ENCODE measurements at places on chromosomes 12 and 14. TPM values are rescaled to one million over a fixed set of nuclear protein-coding genes. Genes with fewer than 3 reads are reported as not detected.

EDDM3A gene
- not detected for total RNA-seq

GRCh38 chr14:34035177-34035933 lies 84.5 kb upstream of the EGLN3 start:
- H3K4me1 ChIP-seq: no peaks in the 10 kb centered on the region
- H3K36me3 ChIP-seq: no peaks in the 10 kb centered on the region
- H3K27me3 ChIP-seq: no peaks in the 10 kb centered on the region
- H3K4me3 ChIP-seq: no peak overlapping the region

DNA sequence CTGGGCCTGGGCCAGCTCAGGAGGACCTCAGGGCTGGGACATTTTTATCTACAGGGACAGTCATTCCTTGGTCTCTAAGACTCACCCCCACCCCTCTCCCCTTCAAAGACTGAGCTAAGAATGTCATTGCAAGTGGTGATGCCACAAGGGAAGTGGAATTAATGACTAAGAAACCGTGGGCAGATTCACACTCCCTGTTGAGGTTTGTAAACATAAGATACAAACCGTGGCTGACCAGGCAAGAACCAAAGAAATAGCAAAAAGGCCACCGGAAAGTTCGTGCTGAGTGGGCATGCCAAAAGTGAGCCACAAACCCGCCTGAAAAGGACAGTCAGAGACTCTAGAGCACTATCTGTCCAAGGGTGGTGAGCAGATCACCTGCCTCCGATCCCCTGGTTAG lies 25.7 kb downstream of the NUAK1 start:
- no peak for DNase-seq
- no peaks in the 10 kb centered on the region for H3K27me3 ChIP-seq
- H3K4me1 ChIP-seq: peaks cover 17% of the 10 kb centered on the region
- no peak overlapping the region for H3K4me3 ChIP-seq

- no peak overlapping the region for H3K27ac ChIP-seq
- no peak for DNase-seq
- H3K4me1 ChIP-seq: no peaks in the 10 kb centered on the region
- no peak overlapping the region for H3K4me3 ChIP-seq
- H3K27me3 ChIP-seq: no peaks in the 10 kb centered on the region
Measured at GRCh38 chr12:27083861-27084394, 1.6 kb upstream of the C12orf71 start.

KITLG gene
- total RNA-seq: 17.4 TPM

DNA sequence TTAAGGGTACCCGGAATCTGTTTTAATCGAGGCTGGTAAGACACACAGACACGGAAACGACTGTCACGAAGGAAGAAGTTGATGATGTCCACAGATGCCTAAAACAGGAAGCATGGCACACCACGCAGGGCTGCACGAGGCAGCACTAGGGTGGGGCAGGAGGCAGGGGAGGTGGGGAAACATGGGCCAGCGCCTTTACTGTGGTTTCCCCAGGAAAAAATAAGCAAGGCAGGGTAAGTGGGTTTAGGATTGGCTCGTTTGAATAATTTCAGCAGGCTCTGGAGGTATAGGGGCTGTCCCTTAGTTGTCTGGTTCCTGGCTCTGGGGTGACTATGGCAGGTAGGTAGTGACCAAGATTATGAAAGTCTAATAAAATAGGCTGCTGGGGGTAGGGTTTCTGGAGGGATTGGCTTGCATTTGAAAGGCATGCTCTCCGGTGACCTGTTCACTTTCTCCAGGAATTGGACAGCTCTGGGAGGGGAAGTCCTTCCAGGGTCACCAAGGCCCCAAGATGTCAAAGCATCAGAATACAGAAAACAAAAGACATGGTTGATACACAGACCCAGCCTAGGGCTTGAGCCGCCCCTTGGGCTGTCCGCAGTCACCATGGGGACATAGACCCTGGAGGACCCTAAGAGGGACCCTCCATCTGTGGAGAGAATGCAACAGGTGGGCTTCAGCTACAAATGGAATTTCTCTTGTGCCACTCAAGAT lies 35.3 kb downstream of the MAP1LC3B2 start:
- H3K4me3 ChIP-seq: no peak overlapping the region
- DNase-seq: no peak
- no peaks in the 10 kb centered on the region for H3K27me3 ChIP-seq
- H3K27ac ChIP-seq: no peak overlapping the region

- H3K36me3 ChIP-seq: no peaks in the 10 kb centered on the region
- H3K4me3 ChIP-seq: no peak overlapping the region
- no peak overlapping the region for H3K27ac ChIP-seq
- no peaks in the 10 kb centered on the region for H3K27me3 ChIP-seq
- no peaks in the 10 kb centered on the region for H3K4me1 ChIP-seq
Measured at GRCh38 chr14:88424573-88424972, 39.1 kb downstream of the SPATA7 start.

- no peaks in the 10 kb centered on the region for H3K4me1 ChIP-seq
- H3K27me3 ChIP-seq: no peaks in the 10 kb centered on the region
- DNase-seq: no peak
- no peaks in the 10 kb centered on the region for H3K36me3 ChIP-seq
Measured at GRCh38 chr12:66262737-66263136, 39.6 kb upstream of the HELB start.

TTC6 gene
- 0.05 TPM for total RNA-seq

DNA sequence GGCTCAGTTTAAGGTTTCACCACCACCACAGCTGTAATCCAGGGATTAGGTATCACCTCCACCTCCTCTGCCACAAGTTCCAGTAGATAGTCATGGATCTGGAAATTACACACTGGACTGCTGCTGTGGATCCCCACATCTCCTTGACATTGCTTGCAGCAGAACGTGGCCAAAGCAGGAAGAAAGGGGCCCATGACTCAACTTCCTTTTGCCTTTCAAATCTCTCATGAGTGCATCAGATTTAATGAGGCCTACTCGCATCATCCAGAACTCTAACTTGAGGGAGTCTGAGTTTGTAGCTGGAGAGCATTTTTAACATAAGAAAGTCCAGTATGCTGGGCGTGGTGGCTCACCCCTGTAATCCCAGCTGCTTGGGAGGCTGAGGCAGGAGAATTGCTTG lies 29.2 kb upstream of the TMED10 start:
- H3K4me3 ChIP-seq: no peak overlapping the region
- H3K27ac ChIP-seq: no peak overlapping the region
- no peak for DNase-seq
- H3K36me3 ChIP-seq: no peaks in the 10 kb centered on the region

DNA sequence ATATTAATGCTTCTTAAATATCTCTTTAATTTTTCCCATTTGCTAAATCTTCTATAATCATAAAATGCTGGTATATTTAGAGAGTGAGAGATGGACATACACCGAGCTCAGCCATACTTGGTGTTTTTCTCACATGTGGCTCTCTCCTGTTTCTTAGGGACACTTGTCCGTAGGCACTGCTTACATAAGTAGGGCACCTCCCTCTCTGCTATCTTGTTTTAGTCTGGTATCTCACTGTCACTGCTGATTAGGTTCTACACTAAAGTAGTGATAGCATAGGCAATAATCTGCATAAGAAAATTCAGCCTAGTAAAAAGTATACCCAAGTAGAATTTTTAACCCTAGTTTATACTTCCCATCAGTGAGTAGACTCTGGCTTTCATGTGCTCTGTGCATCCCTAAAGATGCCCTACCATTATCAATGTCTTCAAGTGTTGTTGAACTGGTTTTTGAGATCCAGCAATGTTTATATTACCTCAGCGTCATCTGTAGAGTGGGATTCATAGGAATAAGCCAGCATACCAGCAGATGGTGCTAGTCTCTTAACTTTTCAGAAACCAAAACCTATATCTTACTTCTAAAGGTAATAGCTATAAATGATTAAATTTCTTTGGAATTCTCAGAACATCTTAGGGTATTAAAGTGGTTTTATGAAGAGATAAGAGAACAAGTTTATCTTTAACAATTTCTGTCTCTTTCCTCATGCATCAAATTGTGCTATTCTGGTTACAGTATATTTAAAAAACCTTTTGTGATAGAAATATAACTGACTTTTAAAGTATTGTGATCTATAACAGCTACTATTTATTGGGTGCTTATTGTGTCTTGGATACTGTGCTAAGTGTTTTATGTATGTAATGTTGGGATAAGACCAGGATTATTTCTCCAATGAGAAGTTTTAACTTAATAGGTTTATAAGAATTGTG lies 32.9 kb downstream of the ARID2 start:
- no peak overlapping the region for H3K27ac ChIP-seq
- H3K36me3 ChIP-seq: no peaks in the 10 kb centered on the region
- no peak overlapping the region for H3K4me3 ChIP-seq
- DNase-seq: no peak
- H3K27me3 ChIP-seq: no peaks in the 10 kb centered on the region

- H3K4me3 ChIP-seq: no peak overlapping the region
- peaks cover 24% of the 10 kb centered on the region for H3K4me1 ChIP-seq
- H3K27ac ChIP-seq: peak overlapping the region; percentile 74
- H3K27me3 ChIP-seq: no peaks in the 10 kb centered on the region
- no peak for DNase-seq
- H3K36me3 ChIP-seq: no peaks in the 10 kb centered on the region
Measured at GRCh38 chr12:32561931-32562341, 117.2 kb upstream of the DNM1L start.

DNA sequence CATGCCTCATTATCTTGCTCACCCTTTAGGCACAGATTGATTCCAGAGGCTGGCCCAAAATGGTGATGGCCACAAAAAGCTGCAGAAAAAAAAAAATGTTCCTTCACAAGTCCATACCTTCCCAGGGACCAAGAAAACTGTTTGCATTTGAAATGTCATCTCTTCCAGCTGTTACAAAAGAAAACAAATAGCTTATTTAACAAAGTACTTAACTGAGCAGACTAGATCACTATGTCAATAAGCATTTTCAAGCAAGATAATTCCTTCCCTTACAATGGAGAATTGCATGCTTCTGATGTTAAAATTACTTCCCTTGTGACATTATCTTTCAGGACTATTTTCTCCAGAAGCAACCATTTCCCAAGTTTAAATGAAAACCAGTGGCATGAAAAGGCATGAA lies 377.9 kb upstream of the KITLG start:
- no peaks in the 10 kb centered on the region for H3K36me3 ChIP-seq
- H3K4me1 ChIP-seq: no peaks in the 10 kb centered on the region
- no peak for DNase-seq
- H3K27ac ChIP-seq: no peak overlapping the region
- no peaks in the 10 kb centered on the region for H3K27me3 ChIP-seq

DNA sequence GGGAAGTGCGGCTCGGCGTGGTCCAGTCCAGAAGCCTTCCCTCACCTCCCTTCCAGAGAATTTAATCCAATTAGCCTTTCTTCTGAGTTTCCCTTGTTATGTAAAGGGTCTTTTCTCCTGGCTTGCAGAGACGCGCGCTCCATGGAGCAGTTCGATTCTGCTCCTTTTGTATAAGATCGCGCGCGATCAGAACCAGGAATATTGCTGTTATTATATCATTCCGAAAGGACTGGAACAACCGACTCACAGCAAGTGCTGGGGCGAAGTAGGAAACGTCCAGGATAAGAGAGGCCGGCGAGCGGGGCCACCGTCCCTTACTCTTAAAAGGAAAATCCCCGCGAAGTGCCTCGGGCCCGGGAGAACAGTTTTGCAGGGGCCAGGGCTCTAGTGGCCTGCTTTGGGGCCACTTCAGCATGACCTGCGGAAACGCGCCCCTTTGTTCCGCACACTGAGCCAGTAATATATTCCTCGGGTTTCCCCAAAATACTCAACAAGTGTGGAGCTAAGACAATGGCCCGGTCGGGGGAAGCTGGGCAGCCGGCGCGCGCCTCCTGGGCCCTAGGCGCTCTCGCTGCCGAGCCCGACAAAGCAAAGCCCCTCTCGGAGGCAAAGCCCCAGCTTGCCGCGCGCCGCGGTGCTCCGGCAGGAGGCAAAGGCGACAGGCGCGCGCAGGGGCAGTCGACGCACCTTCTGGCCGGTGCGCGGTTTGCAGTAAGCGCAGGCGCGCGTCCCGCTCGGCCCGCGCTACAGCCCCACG lies 2.9 kb downstream of the RFX4 start:
- no peak for DNase-seq
- H3K4me1 ChIP-seq: peaks cover 9% of the 10 kb centered on the region
- H3K27ac ChIP-seq: no peak overlapping the region
- no peaks in the 10 kb centered on the region for H3K36me3 ChIP-seq
- H3K4me3 ChIP-seq: no peak overlapping the region

DNA sequence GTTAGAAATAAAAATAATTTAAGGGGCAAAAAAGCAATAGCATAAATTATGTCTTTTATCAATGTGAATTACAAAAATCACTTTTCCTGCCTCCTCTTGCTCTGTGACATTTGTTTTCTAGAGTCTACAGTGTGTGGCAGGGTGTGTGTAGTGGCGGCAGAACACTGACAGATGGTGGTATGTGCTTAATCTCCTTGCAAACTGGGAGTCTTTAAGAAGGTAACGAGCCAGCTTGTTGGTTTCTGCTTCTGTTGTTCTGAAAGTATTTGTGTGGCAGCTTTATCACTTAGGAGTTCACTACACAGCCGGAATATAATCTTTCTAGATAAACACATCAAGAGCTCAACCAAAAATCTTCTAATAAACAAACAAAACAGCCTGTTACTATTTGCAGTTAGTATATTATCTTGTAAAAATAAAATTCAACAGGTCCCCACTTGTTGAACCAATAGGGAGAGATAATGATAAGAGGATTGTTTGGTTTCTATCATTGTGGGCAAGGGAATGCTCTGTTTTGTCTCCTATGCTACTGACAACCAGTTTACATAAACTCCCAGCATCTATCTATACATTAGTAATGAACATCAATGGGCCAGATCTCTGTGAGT lies 13.0 kb downstream of the CDKL1 start:
- no peaks in the 10 kb centered on the region for H3K27me3 ChIP-seq
- H3K27ac ChIP-seq: no peak overlapping the region
- peaks cover 3% of the 10 kb centered on the region for H3K4me1 ChIP-seq
- H3K4me3 ChIP-seq: no peak overlapping the region

IL26 gene
- total RNA-seq: not detected

GRCh38 chr12:74334780-74335179 lies 202.9 kb upstream of the ATXN7L3B start:
- H3K27me3 ChIP-seq: no peaks in the 10 kb centered on the region
- H3K4me3 ChIP-seq: no peak overlapping the region
- no peaks in the 10 kb centered on the region for H3K4me1 ChIP-seq
- DNase-seq: no peak
- no peak overlapping the region for H3K27ac ChIP-seq

- DNase-seq: no peak
- H3K36me3 ChIP-seq: no peaks in the 10 kb centered on the region
- H3K4me3 ChIP-seq: no peak overlapping the region
- no peak overlapping the region for H3K27ac ChIP-seq
- H3K4me1 ChIP-seq: no peaks in the 10 kb centered on the region
Measured at GRCh38 chr12:22709292-22709691, 84.3 kb downstream of the ETNK1 start.

GRCh38 chr12:58819345-58819744 lies 101.0 kb downstream of the LRIG3 start:
- H3K4me1 ChIP-seq: no peaks in the 10 kb centered on the region
- no peaks in the 10 kb centered on the region for H3K36me3 ChIP-seq
- H3K4me3 ChIP-seq: no peak overlapping the region
- no peak overlapping the region for H3K27ac ChIP-seq
- DNase-seq: no peak
- no peaks in the 10 kb centered on the region for H3K27me3 ChIP-seq

- H3K27ac ChIP-seq: no peak overlapping the region
- no peaks in the 10 kb centered on the region for H3K36me3 ChIP-seq
- no peak overlapping the region for H3K4me3 ChIP-seq
- DNase-seq: no peak
- peaks cover 5% of the 10 kb centered on the region for H3K4me1 ChIP-seq
- H3K27me3 ChIP-seq: no peaks in the 10 kb centered on the region
Measured at GRCh38 chr12:13130981-13131380, 27.5 kb upstream of the GSG1 start.

All from ovary (tissue), 10 donors.